ENCODE measurements at places on chromosomes 3 and 15.

- DNase-seq: no peak
Measured at GRCh38 chr15:62942428-62942827, 100.1 kb upstream of the TPM1 start.

DNA sequence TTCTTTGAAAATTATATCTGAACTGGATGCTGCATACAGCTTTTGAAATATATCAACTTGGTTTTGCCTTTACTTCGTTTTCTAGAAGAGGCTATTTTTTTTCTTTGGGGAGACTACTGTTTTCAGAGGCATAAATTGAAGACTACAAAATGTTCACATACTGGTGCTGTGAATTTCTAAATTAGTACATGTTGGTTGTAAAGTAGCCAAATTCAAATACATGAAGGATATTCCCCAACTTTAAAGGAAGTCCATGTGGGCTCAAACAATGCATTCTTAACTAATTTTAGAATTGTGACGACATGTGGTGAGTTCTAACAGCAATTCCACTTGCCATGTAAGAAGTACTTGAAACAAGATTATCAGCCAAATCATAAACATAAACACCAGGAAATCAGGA, 295.7 kb downstream of the TUSC7 start:
- no peak for DNase-seq

GRCh38 chr15:92636908-92637481, 18.6 kb downstream of the FAM174B start:
- no peak for DNase-seq

DNA sequence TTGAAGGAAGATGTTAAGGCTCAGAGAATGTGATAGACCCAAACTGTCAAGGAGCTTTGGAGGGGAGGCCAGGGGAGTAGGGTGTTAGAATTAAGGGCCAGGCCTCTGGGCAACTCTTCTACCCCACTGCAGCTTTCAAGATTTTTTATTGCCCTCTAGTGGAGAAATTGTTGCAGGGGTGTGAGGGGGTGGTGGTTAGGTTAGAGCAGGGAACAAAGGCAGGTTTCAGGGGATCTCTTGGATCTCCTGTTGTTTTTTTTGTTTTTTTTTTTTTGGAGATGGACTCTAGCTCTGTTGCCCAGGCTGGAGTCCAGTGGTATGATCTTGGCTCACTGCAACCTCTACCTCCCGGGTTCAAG, 1.4 kb upstream of the SEC13 start:
- no peak for DNase-seq

Data from CD8-positive, alpha-beta memory T cell (primary cell).